Peyer's patch (tissue), 4 donors: ENCODE measurements at places on chromosomes 4 and X. TPM values are rescaled to one million over a fixed set of nuclear protein-coding genes. Genes with fewer than 3 reads are reported as not detected.

Gene RBMXL3
- total RNA-seq = not detected

Gene ENPEP
- total RNA-seq = 321 TPM

Gene AWAT2
- not detected for total RNA-seq

Gene SHISA3
- 1.4 TPM for total RNA-seq

Gene CEP44
- 33.8 TPM for total RNA-seq

Gene CAPN6
- 0.35 TPM for total RNA-seq

Gene NXF2
- total RNA-seq = not detected

Gene ANKRD37
- 1.4 TPM for total RNA-seq

Gene DMD
- total RNA-seq = 18.9 TPM

Gene MTMR8
- 13.0 TPM for total RNA-seq

Gene SHROOM3
- total RNA-seq = 52.0 TPM

Gene SSX4
- not detected for total RNA-seq

Gene RLIM
- total RNA-seq = 17.0 TPM

Gene ATOH1
- total RNA-seq = 40.3 TPM

Gene HSD17B13
- total RNA-seq = not detected

Gene SCOC
- total RNA-seq = 35.7 TPM

Gene GPR34
- total RNA-seq = 1.5 TPM

Gene AFF2
- total RNA-seq = not detected

Gene FHDC1
- 23.6 TPM for total RNA-seq

Gene TLL1
- total RNA-seq = 1.6 TPM

Gene RTL5
- total RNA-seq = 0.18 TPM
